ENCODE measurements at places on chromosomes 16 and 17. TPM values are rescaled to one million over a fixed set of nuclear protein-coding genes. Genes with fewer than 3 reads are reported as not detected.

GRCh38 chr17:40522961-40523310 lies 21.5 kb upstream of the TNS4 start:
- no peak for DNase-seq

DNA sequence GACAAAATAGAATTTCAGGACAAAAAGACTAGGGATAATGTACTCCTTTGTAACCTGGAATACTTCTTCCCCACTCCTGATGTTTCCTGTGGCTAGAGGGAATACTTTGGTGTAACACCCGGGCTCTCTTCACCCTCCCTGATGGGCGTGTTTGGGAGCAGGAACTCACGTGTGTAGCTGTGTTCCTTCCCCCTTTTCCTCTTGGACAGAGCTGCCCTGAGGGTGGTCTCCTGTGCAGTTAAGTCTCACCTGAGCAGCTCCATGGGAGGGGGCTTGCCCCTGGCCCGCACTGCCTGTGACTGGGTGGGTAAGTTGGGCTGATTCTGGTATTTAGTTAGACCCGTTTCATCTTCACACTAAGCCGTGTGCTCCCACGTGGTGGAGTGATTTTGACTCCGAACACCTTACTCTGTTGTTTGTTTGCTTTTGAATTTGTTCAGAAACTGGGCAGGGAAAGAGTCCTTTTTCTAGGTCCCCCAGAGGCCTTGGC lies 87.9 kb downstream of the OR1D5 start:
- DNase-seq, result no peak

GRCh38 chr17:40323391-40324381 lies 14.7 kb downstream of the RARA start:
- DNase-seq, result peak; percentile 85

DNA sequence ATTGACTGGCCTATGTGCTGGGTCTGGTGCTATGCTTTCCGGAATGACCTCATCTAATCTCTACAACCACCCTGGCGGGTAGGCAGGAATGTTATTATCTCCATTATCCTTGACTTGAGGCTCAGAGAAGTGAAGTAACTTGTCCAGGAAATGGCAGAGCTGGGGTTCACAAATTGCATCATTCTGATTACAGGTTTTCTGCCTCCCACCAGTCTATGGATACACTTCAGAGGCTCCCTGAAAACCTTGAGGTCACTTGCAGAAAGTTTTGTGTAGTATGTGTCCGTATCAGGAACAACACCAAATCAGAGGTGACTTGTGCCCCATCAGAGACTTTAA lies 19.1 kb downstream of the NOD2 start:
- DNase-seq, result no peak

DNA sequence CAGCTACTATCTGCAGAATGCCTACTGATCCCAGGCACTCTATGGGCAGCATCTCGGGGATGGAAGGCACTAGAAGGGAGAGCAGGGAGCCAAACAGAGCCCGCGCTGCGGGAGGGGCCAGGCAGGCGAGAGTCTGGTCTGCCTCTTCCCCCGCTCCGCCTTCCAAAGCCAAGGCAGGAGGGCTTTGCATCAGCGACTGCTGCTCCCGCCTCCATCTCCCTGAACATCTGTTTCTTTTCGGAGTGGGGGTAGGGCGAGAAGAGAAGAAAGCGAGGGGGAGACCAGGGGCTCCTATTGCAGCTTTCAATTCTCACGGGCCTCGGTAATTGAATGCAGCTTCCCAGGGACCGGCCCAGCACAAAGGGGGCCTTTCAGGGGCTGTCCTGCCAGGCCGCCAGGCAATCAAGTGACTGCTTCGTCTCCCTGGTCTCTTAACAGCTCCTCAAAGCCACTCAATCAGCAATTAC lies 31.4 kb upstream of the CDC42EP4 start:
- DNase-seq, result no peak

DNA sequence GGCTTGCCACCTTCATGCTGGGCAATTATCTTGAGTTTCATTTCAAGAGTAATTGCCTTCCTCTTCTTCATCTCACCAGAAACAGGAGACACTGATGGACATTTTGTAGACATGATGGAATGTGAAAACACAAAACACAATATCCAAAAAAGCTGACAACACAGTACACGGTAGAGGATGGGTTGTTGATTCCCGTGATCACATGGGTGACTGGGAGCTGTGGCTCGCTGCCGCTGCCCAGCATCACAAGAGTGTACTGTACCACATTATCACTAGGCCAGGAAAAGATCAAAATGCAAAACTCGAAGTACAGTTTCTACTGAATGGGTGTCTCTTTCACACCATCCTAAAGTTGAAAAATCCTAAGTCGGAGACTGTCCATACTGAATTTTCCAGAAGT lies 7.4 kb downstream of the PTRH2 start:
- no peak for DNase-seq

DNA sequence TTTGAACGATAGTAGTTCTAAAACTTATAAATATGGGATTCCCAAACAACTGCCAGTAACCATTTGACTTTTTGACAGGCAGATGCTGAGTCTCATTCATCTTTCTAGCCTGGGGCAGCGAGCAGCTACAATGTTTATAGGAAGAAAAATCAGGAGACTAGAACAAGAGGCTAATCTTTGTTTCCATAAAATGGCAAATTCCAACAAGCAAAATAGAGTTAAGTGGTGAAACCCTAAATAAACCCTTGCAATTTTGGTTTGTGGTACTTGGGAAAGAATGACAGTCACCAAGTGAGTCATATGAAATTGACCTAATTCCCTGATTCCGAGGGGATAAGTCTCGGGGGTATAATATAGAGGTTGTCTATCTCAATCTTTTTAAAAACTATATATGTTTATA lies 27.3 kb upstream of the HS3ST2 start:
- no peak for DNase-seq

- DNase-seq, result peak; percentile 85
Observed at GRCh38 chr17:29591146-29591736, 1.7 kb upstream of the ANKRD13B start.

DNA sequence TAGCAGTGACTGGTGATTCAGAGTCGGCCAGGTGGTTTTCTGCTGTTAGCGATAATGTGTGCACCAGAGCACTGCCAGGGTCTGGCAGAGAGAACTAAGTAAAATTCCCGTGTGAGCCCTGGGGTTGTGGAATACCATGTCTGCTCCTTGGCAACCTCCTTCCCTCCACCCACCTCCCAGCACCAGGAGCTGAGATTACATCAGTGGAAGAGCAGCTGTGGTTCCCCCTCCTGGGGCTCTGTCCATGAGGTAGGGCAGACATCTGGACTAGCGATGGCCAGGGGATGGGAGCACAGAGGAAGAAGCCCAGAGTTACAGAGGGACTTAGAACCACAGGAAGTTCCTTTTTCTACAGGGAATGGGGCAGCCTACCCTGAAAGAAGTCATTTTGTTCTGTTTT lies 15.8 kb downstream of the CLEC10A start:
- DNase-seq, result peak; percentile 28

GRCh38 chr16:30760577-30761426 lies 1.1 kb downstream of the CFAP119 start:
- no peak for DNase-seq

KRT31 gene
- total RNA-seq, result not detected

- no peak for DNase-seq
Observed at GRCh38 chr16:89936508-89936907, 12.0 kb upstream of the DEF8 start.

DNA sequence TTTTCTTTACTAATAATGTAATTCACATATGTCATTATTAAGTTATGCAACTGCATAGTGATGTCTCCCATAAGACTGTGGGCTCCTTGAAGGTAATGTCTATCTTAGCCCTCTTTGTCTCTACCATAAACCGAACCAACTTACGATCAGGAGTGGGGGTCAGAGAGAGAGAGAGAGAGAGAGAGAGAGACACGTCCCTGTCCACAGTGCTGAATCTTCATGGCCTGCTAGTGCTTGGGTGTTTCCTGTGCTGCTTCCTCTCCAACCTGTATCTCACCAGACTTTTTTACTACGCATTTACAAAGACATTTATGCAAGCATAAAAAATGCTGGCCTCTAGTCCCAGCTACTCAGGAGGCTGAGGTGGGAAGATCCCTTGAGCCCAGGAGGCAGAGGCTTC lies 52.2 kb upstream of the HAPSTR1 start:
- DNase-seq, result no peak

TBC1D28 gene
- total RNA-seq, result not detected

DNA sequence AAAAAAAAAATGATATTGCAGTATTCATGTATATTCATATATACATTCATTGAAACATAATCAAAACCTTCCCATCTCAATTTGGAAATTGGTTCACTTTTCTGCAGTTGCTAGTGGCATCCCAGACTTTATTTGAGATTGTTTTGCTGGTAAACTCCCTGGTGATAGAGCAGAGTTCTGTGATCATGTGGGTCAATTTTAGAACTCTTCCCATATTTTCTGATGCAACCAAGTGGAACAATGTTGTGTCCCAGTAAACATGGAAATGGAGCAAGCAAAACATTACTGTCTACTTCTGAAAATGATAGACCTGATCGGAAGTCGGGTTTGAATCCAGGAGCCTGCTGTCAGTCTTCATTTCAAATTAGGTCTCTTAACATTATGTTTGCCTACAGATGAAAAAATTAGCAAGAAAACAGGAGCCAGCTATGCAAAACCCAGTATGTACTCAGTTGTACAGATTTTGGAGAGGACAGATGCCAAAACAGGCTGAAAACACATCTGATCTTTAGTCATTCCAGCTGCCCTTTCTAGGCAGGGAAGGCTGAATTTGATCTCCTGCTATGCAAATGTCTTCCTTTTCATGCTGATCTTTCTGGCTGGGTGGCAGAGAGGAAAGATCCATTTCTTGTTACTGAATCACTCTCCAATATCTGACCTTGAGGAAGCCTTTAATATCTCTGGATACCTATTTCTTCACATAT lies 786.6 kb upstream of the SOX9 start:
- DNase-seq, result no peak

GRCh38 chr17:17580662-17581470 lies 10.6 kb downstream of the PEMT start:
- DNase-seq, result no peak

- peak; percentile 66 for DNase-seq
Observed at GRCh38 chr16:49440156-49441065, 66.8 kb downstream of the C16orf78 start.

TSPAN10 gene
- total RNA-seq, result not detected

PDP2 gene
- 9.3 TPM for total RNA-seq

DNA sequence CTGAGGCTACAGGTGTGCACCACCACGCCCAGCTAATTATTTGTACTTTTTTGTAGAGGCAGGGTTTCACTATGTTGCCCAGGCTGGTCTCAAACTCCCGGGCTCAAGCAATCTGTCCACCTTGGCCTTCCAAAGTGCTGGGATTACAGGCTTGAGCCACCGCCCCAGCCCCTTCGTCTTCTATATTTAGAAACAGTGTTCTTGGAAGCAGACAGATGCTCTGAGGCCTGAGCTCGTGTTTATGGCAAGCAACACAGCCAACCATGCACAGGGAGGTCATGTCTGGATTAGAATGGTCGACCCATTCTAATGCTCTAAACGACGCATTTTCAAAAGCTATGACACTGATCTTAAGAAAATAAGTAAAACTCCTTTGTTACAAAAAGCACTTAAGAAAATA lies 16.6 kb downstream of the TMEM204 start:
- DNase-seq, result no peak

DNA sequence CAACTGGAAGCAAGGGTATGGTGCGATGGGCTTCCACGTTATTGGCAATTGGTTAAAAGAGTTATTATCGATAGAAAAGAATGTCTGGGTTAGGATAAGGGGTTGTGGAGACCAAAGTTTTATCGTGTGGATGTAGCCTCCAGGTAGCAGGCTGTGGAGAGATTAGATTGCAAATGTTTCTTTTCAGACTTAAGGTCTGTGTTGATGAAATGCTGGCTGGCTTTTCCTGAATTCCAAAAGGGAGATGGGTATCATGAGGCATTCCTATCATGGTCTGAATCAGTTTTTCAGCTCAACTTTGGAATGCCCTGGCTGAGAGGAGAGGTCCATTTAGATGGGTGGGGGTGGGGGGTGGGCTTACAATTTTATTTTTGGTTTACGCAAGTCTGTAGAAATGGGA lies 395.0 kb upstream of the RBFOX1 start:
- no peak for DNase-seq

DNA sequence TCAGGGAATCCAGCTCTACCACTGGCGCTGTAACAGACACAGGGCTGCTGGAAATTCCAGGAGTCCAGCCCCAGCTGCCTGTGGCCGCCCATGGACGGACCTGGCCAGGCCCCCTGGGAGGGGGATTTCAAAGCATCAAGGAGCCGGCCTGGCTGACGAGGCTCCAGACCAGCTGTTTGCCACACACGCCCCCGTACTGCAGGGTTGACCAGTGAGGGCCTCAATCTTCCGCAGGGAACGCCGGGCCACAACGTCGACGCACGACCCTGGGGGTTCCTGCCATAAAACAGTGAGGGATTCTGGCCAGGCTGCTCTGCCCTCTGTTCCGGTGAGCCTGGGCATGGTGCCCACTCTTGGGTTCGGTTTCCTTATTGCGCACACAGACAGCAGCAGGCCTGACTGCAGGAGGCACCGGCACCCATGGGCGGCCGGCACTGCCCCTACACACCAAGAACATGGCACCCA lies 3.7 kb downstream of the LMF1 start:
- DNase-seq, result no peak

- DNase-seq, result no peak
Observed at GRCh38 chr17:27576477-27577083, 54.4 kb upstream of the LGALS9 start.

- no peak for DNase-seq
Observed at GRCh38 chr16:62280506-62280905, 244.3 kb upstream of the CDH8 start.
